NCI-H524 (cell line): ENCODE measurements at places on chromosomes 16 and 17.

DNA sequence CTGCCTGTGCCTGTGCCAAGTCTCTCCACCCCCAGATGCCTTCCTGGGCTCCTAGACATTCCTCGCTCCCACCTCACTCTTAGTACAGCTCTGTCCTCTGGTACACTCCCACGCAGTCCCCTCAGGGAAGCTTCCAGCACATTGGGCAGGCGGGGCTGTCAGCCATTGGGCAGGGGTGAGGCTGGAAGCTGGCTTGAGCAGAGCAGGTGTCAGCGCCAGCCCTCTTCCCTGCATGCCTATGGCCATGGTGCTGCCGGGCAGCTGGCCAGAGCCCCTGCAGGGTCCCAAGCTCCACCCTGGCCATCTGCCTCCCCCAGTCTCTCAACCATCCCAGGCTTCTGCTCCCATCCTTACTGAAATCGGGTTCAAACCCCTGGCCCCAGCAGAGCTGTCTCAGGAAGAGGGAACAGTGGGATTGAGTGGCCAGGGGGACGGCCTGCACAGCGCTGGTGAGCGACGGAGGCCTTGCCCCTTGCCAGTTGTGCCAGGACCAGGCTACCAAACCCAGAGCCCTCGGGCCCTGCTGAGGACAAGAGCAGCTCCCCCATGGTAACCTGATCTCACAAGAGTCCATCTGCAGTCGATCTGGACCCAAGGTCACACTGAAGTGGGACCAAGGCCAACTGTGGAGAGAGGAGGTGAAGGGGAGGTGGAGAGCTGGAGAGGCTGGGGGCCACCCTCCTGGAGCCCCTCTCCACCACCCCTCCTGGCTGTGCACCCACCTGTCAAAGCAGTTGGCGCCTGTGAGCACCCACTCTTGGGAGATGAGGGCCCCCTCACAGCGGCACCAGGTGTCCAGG lies 2.4 kb upstream of the B9D1 start:
- DNase-seq: peak; percentile 84

- DNase-seq: no peak
These were observed 457.3 kb upstream of the HSBP1 start for GRCh38 chr16:83350481-83350880.

DNA sequence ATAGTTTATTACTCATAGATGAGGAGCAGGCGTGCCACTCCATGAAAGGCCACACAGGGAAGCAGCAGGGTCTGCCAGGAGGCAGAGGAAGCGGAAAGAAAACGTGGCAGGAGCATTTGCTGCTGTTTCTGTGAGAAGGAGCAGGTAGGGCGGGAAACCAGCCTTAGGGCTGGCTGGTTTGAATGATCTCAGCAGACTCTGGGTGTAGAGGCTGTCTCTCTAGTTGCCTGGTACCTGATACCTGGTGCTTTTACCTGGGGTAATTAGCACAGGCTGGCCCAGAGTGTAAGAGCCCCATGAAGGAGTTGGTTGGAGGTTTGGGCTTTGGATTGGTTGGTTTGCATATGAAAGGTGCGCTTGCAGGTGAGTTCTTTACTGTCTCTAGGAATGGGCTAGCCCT lies 205.0 kb upstream of the CACNG3 start:
- no peak for DNase-seq

GRCh38 chr16:6977291-6977690 lies 355.4 kb upstream of the RBFOX1 start:
- DNase-seq: no peak

DNA sequence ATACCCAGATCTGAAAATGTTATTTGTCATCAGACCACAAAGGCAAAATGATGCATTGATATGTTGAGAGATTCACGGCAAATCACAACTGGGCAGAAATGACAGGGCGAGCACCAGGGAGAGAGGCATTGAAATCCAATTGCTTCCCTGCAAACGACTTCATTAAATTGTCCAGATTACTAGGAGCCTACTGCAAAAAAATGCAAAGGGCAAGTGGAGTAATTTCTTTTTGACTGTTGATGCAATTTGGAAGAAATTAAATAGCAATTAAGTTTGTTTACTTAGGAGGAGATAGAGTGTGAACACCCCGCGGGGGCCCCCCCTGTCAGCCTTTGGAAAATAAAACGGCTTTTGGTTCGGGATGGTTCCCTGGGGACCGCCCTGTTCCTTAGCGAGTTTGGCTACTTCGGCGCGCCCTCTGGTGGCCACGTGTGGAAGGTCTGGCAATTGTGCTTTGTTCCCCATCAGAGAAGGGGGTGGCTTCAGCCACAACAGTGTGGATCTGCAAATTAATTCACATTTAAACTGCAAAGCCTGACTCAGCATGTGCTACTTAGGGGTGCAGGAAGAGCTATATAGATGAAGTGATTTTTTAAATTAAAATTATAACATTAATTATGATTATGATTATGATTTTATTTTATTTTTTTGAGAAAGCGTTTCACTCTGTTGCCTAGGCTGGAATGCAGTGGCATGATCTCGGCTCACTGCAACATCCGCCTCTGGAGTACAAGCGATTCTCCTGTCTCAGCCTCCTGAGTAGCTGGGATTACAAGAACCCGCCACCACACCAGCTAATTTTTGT lies 14.5 kb upstream of the TMC7 start:
- DNase-seq: peak; percentile 89

GRCh38 chr16:71344315-71344905 lies 14.1 kb upstream of the CALB2 start:
- DNase-seq: no peak

DNA sequence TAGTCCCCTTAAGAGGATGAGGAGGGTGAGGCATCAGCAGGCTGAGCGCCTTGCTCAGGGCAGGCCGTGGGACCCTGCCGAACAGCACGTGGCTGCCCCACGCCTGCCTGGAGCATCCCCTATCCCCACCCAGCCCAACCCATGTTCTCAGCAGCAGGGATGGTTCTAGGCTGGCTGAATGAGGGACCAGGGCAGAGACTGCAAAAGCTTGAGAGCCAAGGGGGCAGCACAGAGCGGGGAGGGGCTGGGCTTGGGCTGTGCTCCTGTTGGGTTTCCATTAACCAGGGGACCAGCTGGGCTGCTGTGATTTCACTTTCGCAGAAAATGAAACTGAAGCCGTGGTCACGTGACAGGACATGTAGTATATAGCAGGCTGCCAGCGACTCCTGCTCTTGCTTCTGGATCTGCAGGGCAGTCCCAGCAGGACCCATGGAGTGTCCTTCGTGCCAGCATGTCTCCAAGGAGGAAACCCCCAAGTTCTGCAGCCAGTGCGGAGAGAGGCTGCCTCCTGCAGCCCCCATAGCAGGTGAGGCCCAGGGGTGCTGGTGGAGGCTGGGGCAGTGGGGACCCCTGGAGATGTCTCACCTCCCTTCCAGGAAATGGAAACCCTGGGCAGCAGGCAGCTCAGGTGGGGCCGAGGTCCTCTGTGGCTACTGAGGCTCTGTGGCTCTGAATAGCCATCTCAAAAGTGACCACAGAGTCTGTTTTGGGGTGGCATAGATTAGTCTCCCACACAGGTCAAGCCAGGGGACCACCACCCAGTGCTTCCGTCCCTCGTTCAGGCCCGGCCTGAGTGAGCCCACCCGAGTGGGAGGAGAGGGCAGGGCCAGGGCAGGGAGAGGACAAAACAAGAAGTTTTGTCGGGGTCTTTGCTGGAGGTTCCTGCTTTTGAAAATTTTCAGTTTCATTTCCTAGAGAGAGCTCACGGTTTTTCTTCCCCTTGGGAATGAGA lies 2.9 kb downstream of the RNF213 start:
- peak; percentile 96 for DNase-seq

- no peak for DNase-seq
These were observed 63.6 kb downstream of the OTOA start for GRCh38 chr16:21727344-21727743.

GRCh38 chr17:57599271-57600045 lies 145.6 kb downstream of the CCDC182 start:
- no peak for DNase-seq

DNA sequence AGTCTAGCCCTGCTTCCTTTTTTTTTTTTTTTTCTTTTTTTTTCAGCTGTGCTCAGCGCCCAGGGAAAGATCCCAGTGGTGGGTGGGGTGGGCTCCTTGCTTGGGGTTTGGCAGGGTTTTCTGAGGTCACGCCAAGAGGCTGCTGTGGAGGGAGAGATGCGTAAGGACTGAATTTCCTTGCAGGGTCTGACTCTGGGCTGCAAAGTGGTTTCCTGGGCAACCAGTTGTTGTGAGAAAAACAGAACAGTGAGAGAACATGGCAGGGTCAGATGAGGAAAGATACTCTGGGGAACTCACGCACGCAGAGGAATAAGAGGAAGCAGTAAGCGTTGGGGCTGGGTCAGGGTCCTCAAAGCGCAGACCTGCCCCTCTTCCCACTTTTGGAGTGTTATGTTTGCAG lies 119.5 kb downstream of the IRF8 start:
- DNase-seq: no peak

DNA sequence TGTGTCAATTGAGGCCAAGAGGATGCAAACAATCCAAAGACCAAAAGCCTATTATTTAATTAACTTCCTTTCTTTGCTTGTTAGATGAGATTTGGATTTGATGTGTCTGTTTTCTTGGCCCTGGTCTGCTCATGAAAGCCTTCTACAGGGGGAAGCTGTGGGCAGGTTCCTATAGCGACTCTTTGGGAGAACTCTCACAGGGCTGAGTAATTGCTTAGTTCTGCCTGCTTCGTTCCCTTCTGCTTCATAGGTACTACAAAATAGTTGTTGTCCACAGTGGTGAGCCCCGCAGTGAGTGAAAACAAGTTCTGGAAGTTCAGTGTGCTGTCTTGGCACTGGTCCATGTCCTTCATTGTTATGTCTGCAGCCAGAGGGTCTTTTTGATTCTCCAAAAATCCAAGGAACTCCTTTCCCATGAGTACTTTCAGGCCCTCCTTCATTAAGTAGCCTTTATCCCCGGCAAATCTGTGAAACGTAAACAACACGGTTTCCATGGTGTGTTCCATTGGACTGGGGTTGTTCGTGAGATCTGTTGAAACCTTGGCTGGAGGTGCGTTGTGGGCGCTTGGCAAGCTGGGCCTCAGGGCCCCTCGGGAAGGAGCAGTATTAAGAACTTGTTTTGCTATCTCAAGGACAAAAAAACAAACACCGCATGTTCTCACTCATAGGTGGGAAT lies 30.0 kb upstream of the ANKRD40CL start:
- DNase-seq: no peak

GRCh38 chr17:55527540-55528118 lies 16.4 kb upstream of the SMIM36 start:
- DNase-seq: peak; percentile 71

DNA sequence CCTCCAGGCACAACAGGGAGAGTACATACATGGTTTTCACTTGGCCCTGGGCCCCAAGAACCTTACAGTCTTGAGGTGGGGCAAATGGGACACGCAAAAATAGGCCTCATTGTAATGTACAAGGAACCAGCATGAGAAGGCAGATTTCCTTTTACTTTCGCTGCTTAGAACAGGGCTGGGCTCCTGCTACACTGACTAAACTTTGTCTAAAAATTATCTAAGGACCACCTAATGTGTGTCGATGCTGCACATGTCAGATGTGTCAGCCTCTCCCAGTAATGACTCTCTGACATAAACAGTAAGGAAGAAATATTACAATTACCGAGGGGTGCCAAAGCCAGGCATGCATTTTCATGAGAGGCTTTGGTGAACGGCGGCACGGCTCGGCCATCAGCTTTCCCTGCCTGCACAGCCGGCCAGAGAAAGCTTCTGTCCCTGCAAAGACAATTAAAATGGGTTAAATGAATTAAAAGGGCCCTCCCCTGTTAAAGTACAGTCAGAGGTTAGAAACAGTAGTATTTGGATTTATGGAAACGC lies 224.2 kb upstream of the IRX3 start:
- no peak for DNase-seq

- no peak for DNase-seq
These were observed 632 bp downstream of the CYBC1 start for GRCh38 chr17:82449883-82450356.

DNA sequence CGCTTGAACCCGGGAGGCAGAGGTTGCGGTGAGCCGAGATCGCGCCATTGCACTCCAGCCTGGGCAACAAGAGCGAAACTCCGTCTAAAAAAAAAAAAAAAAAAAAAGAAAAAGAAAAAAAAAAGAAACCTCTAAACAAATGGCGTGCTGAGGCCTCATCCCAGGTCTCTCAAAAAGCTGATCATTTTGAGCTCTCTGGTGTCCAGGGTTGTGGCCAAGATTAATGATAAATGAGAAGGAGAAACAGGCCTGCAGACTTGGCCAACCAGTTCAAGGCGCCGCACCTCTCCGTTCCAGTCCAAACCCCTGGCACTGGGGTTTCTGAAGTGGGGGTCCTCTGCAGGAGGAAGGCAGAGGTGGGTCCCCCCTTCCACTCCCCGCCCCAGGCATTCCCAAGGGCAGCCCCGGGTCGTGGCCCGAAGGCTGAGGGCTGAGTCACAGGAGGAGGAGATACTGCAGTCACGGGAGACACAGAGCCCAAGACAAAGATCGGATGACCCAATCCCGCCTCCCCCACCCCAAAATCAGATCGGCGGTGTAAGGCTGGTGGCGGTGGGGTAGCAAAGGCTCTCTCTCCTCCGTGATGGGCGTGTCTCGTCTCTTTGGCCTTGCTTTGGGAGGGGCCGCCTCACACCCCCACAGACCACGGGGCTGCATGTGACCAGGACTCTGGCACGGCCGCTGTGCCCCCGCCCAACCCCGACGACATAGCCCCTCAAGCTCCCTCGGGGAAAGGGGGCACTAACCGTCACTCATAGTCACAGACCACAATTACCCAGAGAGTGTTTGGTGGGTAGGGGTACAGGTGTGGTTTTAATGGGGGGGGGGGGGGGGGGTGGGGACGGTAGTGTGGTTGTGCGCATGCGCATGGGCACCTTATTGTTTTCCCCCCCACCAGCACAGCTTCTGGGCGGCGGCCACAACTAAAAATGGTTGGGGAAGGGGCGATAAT lies 1.1 kb downstream of the VAT1 start:
- no peak for DNase-seq

GRCh38 chr17:42659079-42659931 lies at the start of gene TUBG2:
Gene TUBG2 (plus strand): TSS chr17:42659284. CDS start chr17:42659504, 220 bp downstream.
- DNase-seq: peak; percentile 98
